ENCODE measurements at places on chromosomes 2 and 18.

- no peak for DNase-seq
Observed at GRCh38 chr2:4175343-4175742, 472.0 kb downstream of the DCDC2C start.

DNA sequence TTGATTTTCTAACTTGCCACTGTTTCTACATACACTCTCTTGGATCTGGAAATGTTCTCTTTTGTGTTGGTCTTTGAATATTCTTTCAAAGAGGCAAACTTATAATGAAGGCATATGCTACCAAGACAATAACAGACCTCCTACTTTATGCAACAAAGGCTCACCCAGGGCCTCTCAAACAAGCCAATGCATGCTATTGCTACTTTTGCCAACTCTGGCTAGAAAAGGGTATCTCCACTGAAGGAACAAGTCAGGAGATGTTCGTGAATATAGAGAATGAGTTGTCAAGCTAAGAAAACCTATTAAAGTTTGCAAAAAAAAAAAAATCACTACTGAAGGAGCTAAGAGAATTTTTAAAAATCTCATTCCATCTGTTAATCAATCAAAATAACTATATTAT, 15.9 kb upstream of the DSG2 start:
- no peak for DNase-seq

DNA sequence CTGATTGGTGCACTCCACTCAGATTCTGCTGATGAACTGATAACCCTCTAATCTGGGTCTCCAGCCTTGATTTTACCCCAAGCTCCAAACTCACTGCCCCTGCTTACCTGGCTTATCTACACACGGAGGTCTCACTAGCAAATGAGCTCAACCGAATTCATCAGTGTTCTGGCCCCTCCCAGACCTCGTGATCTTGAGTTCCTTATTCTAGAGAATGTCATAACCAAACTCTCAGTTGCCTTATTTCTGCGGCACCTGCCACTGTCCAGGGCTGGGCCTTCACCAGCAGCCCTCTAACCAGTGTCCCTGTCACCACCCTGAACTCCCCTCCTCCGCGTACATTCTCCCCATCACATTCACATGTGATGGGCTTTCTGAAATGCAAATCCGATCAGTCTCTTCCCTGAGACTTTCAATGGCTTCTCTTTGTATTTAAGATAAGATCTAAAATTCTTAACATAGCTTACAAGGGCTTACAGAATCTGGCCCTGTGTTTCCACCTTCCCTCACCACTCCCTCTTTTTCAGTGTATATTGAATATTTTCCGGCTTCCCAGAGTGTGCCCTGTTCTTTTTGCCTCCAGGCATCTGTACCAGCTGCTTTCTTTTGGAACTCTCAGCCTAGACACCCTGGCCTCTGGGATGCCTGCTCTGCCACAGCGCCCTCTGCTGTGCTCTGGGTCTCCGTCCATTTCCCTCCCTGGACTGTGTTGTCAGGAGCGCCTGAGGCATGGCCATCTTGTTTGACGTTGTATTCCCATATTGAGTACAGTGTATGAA, 31.1 kb downstream of the NAB1 start:
- DNase-seq: peak; percentile 19

GRCh38 chr2:54999182-54999581, 51.1 kb downstream of the RTN4 start:
- DNase-seq: no peak

DNA sequence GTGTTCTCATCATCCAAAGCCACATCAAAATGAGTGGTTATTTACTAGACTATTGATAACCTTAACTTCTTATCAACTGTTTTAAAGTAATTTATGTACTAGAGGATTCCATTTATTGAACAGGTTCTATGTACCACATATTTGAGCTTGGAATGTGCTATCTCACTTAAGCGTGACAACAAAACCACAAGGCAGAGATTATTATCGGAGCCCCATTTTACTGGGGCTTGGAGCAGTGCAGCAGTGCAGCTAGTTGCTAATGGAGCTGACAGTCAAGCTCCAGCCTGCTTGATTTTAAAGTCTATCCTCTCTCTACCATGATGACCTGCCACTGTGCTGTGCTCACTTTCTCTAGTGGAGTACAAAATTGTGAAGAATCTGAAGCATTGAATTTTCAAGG, 24.6 kb downstream of the GCG start:
- DNase-seq: no peak
